ENCODE measurements at places on chromosomes 5 and 9. TPM values are rescaled to one million over a fixed set of nuclear protein-coding genes. Genes with fewer than 3 reads are reported as not detected.

The PPIP5K2 gene
- 4.9 TPM for total RNA-seq

The ANKRA2 gene
- 9.2 TPM for total RNA-seq

The GARIN3 gene
- not detected for total RNA-seq

DNA sequence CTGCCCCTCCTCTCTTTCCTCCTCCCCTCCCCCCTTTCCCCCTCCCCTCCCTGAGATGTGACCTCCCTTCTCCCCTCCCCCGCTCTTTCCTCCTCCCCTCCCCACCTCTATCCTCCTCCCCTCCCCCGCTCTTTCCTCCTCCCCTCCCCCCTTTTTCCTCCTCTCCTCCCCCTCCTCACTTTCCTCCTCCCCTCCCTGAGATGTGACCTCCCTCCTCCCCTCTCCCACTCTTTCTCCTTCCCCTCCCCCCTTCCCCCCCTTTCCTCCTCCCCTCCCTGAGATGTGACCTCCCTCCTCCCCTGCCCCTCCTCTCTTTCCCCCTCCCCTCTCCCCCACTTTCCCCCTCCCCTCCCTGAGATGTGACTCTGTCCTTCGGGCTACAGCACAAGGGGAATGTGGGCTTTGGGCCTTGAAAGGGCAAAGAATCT, 169.8 kb downstream of the COL23A1 start:
- no peak for DNase-seq

DNA sequence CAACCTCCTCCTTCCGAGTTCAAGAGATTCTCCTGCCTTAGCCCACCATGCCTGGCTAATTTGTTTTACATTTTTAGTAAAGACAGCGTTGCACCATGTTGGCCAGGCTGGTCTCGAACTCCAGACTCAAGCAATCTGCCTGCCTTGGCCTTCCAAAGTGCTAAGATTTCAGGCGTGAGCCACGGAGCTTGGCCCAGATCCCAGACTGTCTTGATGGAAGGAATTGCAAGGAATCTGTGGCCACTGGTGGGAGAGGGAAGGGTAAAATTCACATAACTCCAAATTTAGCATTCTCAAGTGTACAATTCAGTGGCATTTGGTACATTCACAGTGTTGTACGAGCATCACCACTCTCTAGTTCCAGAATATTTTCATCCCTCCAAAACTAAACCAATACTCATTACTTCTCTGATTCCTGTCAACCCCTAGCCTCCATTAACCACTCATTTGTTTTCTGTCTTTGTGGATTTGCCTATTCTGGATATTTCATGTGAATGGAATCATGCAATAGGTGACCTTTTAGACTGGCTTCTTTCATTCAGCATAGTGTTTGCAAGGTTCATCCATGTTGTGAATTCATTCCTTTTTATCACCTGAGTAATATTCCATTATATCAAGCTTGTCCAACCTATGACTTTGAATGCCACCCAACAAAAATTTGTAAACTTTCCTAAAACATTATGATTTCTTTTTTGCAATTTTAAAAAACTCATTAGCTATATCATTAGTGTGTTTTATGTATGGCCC, 8.9 kb upstream of the MYO10 start:
- no peak for DNase-seq

GRCh38 chr5:83877911-83878706, 157.5 kb upstream of the HAPLN1 start:
- no peak for DNase-seq

GRCh38 chr9:134764473-134765269, 115.9 kb upstream of the FCN2 start:
- no peak for DNase-seq
